ENCODE measurements at places on chromosomes 3 and 15.

GRCh38 chr3:20478436-20478835, 292.4 kb upstream of the SGO1 start:
- no peak for DNase-seq

- peak; percentile 56 for DNase-seq
Observed at GRCh38 chr3:49158103-49158709, 7.9 kb downstream of the CCDC71 start.

DNA sequence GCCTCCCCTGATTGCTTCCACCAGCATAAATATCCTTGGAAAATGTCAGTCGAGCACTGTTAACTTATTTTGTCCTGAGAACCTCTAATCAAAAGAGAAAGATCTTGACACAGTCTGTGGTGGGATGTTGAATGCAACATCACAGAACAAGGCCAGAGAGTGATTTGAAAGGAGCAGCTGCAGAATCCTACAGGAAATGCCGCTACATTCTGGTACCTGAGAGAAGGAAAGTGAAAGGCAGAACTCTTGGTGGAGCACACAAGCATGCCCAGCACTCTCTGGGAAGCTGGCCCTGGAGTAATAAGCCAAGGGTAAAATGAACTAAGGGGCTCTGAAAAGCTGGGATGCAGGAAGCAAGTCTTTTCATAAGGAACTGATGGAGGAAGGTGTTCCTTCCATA, 75.8 kb downstream of the CBLB start:
- DNase-seq = no peak

GRCh38 chr3:134034005-134034785, 4.5 kb upstream of the SLCO2A1 start:
- no peak for DNase-seq

- no peak for DNase-seq
Observed at GRCh38 chr3:113271189-113271588, 59.8 kb downstream of the BOC start.

DNA sequence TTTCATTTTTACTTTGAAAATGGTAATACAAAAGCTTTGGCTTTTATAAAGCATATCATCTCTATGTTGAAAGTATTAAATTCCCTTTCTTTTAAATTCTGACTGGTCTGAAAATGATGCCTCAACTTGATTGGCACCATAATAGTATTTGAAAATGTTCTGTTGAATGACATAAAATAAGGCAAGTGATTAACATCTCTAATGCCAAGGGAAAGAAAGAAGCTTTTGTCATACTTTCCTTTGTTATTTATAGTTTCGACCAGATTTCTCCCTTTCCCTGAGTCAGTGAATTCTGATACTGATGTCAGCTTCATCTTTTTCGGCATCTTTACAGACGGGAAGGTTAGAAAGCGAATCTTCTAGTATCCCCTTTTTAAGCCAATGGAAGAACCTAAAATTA, 3.4 kb upstream of the AP4E1 start:
- DNase-seq = no peak

- no peak for DNase-seq
Observed at GRCh38 chr15:82130248-82130647, 84.4 kb upstream of the MEX3B start.

GRCh38 chr3:120448756-120449155, 2.0 kb downstream of the FSTL1 start:
- DNase-seq = no peak

- DNase-seq = no peak
Observed at GRCh38 chr3:76753599-76753998, 286.3 kb upstream of the ROBO2 start.

DNA sequence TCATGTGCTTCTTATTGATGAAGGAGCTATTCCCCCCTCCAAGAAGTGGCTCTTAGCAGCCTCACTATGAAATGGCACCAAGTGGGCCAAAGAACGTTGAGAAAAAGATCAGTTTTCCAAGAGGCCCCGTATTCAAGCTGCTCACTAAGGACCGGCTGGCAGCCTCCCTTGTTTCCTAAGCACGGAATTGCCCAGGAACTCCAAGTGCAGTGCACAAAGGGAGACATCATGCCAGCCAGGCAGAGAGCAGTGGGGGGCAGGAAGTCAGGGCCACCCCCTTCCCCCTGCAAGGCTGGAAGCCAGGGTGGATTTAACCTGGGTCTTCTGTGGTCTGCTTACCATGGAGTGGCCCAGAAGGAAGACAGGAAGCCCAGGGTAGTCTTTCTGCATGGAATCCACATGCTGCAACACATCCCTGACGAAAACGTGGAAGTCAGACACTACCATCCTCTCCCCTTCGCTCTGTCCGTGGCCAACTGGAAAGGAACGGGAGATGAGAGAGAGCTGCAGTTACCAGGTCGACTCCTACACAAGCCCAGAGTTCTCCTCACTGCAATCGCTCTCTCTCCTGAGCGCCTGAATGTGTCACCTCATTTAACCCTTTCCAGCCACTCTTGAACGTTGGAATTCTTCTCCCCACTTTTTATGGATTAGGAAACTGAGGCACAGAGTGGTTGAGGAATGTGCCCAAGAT, 49.5 kb downstream of the ABTB1 start:
- no peak for DNase-seq

DNA sequence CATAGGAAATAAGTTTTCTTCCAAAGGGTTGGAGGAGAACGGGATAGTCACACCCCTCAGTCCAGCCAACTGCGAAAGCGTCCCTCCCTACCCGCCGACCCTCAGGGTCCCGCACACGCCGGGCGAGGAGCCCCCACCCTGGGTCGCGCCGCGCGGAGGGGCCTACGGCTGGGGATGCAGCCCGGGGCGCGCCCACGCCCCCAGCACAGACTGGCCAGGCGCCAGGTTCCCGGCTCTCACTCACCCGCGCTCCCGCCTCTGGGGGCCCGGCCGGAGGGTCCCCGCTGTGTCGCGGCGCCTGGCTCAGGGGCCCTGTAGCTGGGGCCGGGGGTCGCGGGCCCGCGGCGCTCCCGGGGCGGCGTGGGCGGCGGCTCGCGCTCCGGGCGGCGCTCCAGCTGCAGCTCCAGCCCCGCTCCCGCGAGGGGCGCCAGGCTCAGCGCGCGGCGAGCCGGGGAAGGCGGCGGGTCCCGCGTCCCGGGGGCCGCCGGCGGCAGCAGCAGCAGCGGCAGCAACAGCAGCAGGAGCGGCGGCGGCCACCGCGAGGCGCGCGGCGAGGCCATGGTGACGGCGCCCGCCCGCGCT, 375 bp downstream of the HEG1 start:
- no peak for DNase-seq

DNA sequence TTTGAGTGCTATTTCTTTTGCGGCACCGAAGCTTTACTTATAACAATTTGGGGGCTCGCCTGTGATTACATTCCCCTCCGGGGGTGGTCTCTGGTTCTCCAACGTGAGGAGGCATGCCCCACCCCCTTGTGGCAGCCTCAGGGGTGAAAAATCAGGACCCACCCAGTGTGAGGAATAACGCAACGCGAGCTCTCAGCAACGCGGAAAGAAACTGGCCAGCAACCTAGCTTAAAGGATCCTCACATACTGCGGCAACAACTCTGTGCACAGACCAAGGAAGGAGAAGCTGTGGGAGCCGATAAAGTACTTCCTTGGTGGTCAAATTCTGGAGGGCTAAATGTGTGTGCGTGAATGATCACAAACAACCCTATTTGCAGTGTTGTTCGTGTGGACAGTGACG, 5.8 kb downstream of the IQCF1 start:
- no peak for DNase-seq

DNA sequence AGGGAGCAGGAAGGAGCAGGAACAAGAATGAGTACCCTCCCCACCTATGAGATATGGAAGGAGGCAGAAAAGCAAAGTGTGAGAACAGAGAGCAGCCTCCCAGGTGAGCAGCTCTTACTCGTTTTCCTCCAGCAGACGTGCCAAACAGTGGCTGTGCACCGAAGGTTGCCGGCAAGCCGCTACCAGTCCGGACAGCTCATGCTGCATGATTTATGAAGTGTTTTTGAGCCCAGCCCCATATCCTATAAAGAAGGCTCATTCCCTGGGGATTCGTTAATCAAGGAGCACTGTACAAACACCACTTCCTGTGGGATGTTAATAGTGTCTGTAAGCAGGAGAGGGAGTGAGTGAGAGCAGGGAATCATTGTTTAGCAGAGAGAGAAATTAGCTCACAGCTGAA, 118.3 kb upstream of the FOXB1 start:
- no peak for DNase-seq

DNA sequence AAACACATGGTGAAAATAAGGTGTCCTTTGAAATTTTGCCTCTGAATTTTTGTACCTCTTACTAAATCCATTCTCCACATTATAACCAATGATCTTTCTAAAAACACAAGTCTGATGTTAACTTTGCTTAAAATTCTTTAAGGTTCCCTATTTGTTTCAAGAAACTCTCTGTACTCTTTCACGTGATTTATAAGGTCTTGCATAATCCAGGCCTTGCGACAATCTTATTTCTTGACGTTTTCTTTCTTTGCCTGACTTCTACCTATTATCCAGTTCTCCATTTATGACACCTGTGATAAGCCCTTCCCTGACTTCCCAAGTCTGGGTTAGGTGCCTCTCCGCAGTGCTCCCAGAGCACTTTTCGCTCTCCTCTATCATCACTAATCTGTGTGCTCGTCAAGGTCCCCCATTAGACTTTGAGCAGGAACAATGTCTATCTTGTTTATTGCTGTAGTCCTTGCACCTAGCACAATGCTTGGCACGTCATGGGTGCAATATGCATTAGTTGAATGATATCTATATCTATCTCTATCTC, 24.3 kb upstream of the KPNA1 start:
- no peak for DNase-seq

DNA sequence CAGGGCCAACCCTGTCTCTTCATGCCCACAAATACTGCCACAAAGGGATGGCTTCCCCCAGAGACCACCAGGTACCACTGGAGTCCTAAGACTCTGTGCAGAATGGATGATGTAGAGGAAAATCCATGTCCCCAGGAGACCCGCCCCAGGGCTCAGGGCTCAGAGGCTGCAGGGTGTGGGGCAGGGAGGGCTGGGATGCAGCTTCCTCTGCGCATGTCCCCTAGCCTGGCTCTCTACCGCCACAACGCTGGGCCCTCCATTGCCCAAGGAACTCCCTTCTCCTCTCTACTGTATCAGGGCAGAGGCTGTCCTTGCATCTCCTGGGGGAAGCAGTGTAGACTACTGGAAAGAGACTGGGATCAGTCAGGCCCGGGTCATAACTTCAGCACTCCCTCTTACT, 19.5 kb upstream of the TICRR start:
- no peak for DNase-seq

DNA sequence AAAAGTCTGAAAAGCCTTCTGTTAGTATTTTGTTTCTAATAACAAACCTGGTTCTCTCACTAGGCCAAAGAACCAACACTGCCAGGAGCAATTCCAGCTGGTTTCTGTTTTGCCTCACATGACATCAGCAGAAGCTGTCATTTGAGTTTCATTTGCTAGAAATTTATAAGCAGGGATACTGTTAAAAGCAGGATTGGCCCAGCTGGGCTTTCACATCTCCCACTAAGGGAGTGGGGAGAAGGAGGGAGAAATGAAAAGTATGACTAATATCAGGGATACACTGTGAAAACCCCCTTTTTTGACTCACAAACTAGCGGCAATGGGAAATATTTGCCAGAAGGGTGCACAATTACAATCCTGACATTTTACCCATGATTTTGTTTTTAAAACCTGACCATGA, 5.3 kb downstream of the CCDC80 start:
- no peak for DNase-seq

GRCh38 chr3:128996726-128997125, 2.9 kb upstream of the CFAP92 start:
- DNase-seq = no peak

- DNase-seq = no peak
Observed at GRCh38 chr3:172119266-172119969, 80.0 kb downstream of the FNDC3B start.

GRCh38 chr3:53264718-53265117, 8.9 kb upstream of the TKT start:
- DNase-seq = no peak

DNA sequence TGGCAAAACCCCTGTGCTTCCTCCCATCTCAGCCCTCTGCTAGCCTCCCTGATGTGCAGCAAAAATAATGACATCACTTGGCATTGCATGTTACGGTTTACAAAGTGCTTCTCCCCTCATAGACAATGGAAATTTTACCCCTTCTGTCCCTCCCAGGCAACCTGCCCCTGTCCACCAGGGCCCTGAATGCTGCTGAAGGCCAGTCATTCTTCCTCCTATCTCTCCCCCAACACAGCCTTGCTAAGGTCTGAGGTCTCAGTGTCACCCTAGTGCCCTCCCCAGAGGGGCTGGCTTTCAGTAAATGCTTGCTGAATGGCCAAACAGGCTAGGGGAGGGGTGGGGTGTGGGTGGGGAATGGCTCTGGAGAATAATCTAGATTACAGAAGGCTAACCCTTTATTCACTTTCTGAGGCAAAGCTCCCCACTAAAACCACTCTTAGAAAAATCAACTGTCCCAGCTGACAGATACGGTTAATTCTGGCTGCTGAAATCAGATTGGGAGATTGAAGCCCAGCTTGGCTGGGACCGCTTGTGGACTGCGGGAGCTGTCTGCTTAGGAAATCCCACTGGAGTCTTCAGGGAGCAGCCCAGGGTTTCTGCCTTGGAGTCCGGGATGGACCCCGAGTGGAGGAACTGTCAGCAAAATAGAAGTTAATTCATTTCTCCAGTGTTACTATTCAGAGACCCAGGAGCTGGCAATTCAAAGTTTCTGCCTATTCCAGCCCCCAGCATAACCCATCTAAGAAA, 22.9 kb downstream of the ANP32A start:
- no peak for DNase-seq

DNA sequence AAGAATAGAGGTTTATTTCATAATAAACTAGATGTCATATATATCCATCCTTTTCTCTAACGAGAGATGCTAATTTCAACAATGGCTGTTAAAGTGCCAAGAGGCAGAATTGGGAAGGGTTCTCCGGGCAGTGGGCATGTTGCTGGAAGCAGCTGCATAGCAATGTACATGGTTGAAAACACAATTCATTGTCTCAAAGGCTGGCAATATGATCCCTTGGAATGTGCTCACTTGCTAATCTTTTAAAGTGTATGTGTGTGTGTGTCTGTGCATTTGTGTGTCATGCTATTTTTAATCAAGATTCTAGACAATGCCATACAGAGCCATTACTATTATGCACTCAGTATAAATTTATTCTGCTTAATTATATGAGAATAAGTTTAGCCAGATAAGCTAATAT, 1020.3 kb downstream of the NAALADL2 start:
- DNase-seq = no peak

All from T follicular helper cell (primary cell).